ENCODE measurements at places on chromosomes 1 and 21. TPM values are rescaled to one million over a fixed set of nuclear protein-coding genes. Genes with fewer than 3 reads are reported as not detected.

AADACL3 gene
- total RNA-seq = not detected

CLEC20A gene
- total RNA-seq = 0.28 TPM

CD2 gene
- total RNA-seq = not detected

LRRC71 gene
- not detected for total RNA-seq

ACTL8 gene
- total RNA-seq = not detected

Measured in airway epithelial cell (primary cell).